ENCODE measurements at places on chromosomes 13 and 19.

DNA sequence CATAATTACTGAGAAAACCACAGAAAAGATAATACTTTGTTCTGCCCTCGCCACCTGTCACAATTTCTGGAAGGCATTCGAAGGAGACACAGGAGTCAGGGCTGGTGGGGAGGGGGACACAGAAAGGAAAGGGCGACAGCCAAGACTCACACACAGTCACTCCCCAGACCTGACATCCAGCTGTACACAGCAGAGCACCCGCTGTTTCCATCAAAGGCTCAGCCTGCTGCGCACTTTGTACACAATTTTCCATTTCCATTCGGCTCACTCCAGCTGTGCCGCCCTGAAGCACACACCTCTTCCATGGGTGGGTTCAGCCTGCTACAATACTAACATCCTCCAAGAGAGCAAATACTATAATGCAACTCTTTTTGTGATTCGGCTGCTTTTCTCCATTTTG lies 38.0 kb downstream of the STK24 start:
- DNase-seq = no peak

DNA sequence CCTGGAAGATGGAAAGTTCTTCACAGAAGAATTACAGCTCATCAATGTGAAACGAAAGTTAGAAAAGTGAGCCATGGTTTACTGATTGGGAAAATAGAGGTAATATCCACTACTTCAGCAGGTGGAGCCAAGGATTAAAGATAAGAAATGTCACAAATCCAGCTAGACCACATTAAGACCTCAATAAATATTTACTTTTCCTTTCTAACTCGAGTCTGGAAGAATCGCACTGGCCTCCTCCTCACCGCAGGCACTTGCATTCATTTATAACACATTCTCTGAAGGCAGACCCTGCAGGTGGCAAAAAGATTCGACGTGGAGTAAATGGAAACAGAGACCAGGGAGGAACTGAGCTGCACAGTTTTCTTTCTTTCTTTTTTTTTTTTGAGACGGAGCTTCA lies 7.4 kb downstream of the SLC35E1 start:
- DNase-seq = no peak

DNA sequence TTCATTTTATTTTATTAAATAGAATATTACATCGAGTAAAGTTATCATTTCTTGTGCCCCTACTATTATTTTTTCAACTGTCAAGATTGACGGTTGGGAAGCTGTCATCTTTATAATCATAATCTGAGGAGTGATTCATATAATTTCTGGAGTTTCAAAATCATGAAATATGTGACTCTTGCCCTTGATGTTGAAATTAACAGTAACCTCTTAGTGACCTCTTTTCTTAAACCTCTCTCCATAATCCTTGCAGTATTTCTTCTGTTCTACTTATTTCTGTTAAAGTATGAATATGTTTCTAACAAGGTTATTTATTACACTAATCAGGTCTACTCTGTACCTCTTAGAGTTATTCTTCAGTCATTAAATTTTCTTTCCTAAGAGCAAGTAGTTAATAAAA lies 663.8 kb downstream of the LIG4 start:
- DNase-seq = no peak

DNA sequence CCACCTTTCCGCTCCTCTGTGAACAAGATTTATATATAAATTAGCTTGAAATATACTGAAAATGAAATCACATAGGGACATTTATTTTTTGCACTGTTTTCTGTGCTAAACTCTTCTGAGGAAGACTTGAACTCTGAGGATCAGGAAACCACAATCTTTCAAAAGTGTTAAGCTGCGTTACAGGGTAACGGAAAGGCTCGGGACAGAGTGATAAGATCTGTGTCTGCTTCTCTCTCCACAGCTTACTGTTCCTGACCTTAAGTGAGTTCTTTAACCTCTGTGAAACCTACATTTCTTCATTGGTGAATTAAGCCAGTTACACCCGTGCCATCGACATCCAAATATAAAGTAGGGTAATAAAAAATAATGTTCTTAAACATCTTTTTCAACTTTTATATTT lies 38.9 kb downstream of the DACH1 start:
- DNase-seq = no peak

GRCh38 chr19:10884274-10884673 lies 12.9 kb downstream of the CARM1 start:
- DNase-seq = no peak

Measured in heart left ventricle (tissue), 16 donors.